Caco-2 (cell line): ENCODE measurements at places on chromosomes 13 and 19. TPM values are rescaled to one million over a fixed set of nuclear protein-coding genes. Genes with fewer than 3 reads are reported as not detected.

The ZNF524 gene
- 10.8 and 11.1 TPM in 2 replicates for total RNA-seq

The ZNF723 gene
- total RNA-seq = not detected in 2 replicates

The RFXAP gene
- 8.7 and 11.5 TPM in 2 replicates for total RNA-seq

The GIPR gene
- 2.6 and 4.6 TPM in 2 replicates for total RNA-seq

The ZNF417 gene
- 16.6 and 19.2 TPM in 2 replicates for total RNA-seq

The CATSPERD gene
- total RNA-seq = not detected in 2 replicates

The CDC34 gene
- 129 and 133 TPM in 2 replicates for total RNA-seq

The CACNA1A gene
- not detected in 2 replicates for total RNA-seq

The IRS2 gene
- total RNA-seq = 5.4 and 5.5 TPM in 2 replicates

The B3GNT8 gene
- 3.1 and 3.7 TPM in 2 replicates for total RNA-seq

The ANGPTL8 gene
- total RNA-seq = not detected in 2 replicates

The CARS2 gene
- 63.1 and 68.4 TPM in 2 replicates for total RNA-seq

The CASP14 gene
- total RNA-seq = not detected in 2 replicates

The IRF2BP1 gene
- total RNA-seq = 27.6 and 29.2 TPM in 2 replicates

The CEACAM4 gene
- not detected in 2 replicates for total RNA-seq

The PSG6 gene
- total RNA-seq = 0.18 TPM in 1 of 2 replicates, not detected in the other

The PSG1 gene
- 0.37 TPM in 1 of 2 replicates, not detected in the other for total RNA-seq

The GNG7 gene
- total RNA-seq = 0.28 and 0.43 TPM in 2 replicates

The TECR gene
- total RNA-seq = 294 and 300 TPM in 2 replicates

The MEGF8 gene
- 17.9 and 19.3 TPM in 2 replicates for total RNA-seq

The WDR88 gene
- total RNA-seq = 0.20 and 0.37 TPM in 2 replicates

The RGS9BP gene
- total RNA-seq = 0.75 and 1.0 TPM in 2 replicates

The KIR2DL4 gene
- total RNA-seq = not detected in 2 replicates

The PEG3 gene
- not detected in 2 replicates for total RNA-seq

The PLVAP gene
- total RNA-seq = not detected in 2 replicates

The FUT6 gene
- not detected in 2 replicates for total RNA-seq

The SLC10A2 gene
- total RNA-seq = not detected in 2 replicates

The CEACAM16 gene
- not detected in 2 replicates for total RNA-seq

The ZNF543 gene
- total RNA-seq = 3.3 and 3.5 TPM in 2 replicates

The SIAH3 gene
- not detected in 2 replicates for total RNA-seq

The ZNF433 gene
- total RNA-seq = 0.75 and 1.3 TPM in 2 replicates

The MYBPC2 gene
- total RNA-seq = 0.91 and 1.6 TPM in 2 replicates

The PODNL1 gene
- total RNA-seq = 0.72 TPM in 1 of 2 replicates, not detected in the other

The RNF17 gene
- total RNA-seq = 0.14 TPM in 2 replicates

The CCL25 gene
- not detected in 2 replicates for total RNA-seq

The S1PR5 gene
- 0.57 and 0.67 TPM in 2 replicates for total RNA-seq

The GARIN5A gene
- 1.4 and 1.5 TPM in 2 replicates for total RNA-seq

The CD22 gene
- not detected in 2 replicates for total RNA-seq

The PSG7 gene
- not detected in 2 replicates for total RNA-seq

The PSG3 gene
- total RNA-seq = not detected in 2 replicates

The KCNJ14 gene
- total RNA-seq = 3.6 and 3.9 TPM in 2 replicates

The NKPD1 gene
- total RNA-seq = 2.4 and 2.9 TPM in 2 replicates

The FAM83E gene
- 5.8 and 6.8 TPM in 2 replicates for total RNA-seq

The GFY gene
- total RNA-seq = 0.25 TPM in 1 of 2 replicates, not detected in the other

The ZNF177 gene
- 0.34 and 0.70 TPM in 2 replicates for total RNA-seq
